A549 treated with CpdA at 1 μM for 4 hours (cell line): ENCODE measurements at places on chromosomes 6 and 20. TPM values are rescaled to one million over a fixed set of nuclear protein-coding genes. Genes with fewer than 3 reads are reported as not detected.

PTPRK gene
- total RNA-seq, result 13.9 to 18.9 TPM (median 16.6 TPM) in 5 replicates

ZGPAT gene
- total RNA-seq, result 22.0 to 29.9 TPM (median 26.8 TPM) in 5 replicates

UNC5CL gene
- total RNA-seq, result 0.20 to 0.40 TPM (median 0.34 TPM) in 5 replicates

NUS1 gene
- total RNA-seq, result 23.8 to 30.4 TPM (median 27.6 TPM) in 5 replicates

PNPLA1 gene
- 0.05 TPM in 1 of 5 replicates, not detected in the others for total RNA-seq

PAK5 gene
- not detected in 5 replicates for total RNA-seq

BPIFB2 gene
- total RNA-seq, result not detected in 5 replicates

GABRR1 gene
- total RNA-seq, result not detected in 5 replicates

PRICKLE4 gene
- total RNA-seq, result 0.44 to 1.6 TPM (median 0.71 TPM) in 5 replicates

PTCHD4 gene
- 0.05 to 0.06 TPM in 2 of 5 replicates, not detected in the others for total RNA-seq

DNMT3B gene
- 3.9 to 5.2 TPM (median 4.6 TPM) in 5 replicates for total RNA-seq
